Right atrium auricular region (tissue), 2 donors: ENCODE measurements at places on chromosomes 2 and 18. TPM values are rescaled to one million over a fixed set of nuclear protein-coding genes. Genes with fewer than 3 reads are reported as not detected.
A peak's percentile ranks its signal among the peaks of the same experiment; 100 is the strongest.

Gene CDK5R2
- total RNA-seq, result not detected

GRCh38 chr18:54069729-54070128, 154.7 kb downstream of the MBD2 start:
- no peaks in the 10 kb centered on the region for H3K36me3 ChIP-seq
- no peaks in the 10 kb centered on the region for H3K27me3 ChIP-seq
- no peak for DNase-seq
- no peak overlapping the region for H3K4me3 ChIP-seq
- no peak overlapping the region for H3K27ac ChIP-seq
- no peaks in the 10 kb centered on the region for H3K4me1 ChIP-seq

DNA sequence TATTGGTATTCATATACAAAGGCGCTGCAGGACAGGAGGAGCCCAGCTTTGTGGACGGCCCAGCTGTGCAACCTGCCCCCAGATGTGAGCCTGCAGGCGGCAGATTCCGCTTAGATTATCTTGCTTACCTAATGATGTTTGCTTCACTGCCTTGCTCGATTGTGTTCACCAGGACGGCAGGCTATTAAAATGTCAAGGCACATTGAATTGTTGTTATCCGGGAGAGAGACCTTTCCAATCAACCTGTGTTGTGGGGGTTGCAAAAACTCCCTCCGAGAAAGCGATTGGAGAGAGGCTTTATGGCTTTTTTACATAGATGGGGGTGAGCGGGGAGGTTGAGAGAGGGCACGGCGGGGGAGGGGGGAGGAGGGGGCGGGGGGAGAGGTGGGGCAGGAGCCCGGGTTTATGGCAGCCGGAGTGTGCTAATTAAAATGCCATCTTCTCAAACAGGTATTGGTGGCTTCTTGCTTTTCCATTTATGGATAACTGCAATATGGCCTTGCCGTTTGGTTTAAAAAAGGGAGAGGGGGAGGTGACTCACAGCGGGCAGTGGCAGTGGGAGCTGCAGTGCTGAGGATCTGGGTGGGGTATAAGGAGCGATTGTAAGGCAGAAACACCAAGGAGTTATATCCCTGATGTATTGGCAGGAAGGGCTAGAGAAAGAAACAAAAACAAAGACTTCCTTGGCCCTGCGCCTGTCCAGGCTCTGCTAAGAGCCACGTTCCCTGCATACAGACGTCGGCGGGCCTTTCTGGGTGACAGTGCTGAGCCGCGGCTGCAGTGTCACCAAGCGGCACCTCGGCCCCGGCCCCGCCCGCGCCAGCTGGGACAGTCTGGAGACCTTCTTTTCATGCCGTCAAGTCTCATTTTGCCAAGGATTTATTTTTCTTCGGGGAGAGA, 97.2 kb downstream of the INSIG2 start:
- H3K4me1 ChIP-seq, result no peaks in the 10 kb centered on the region
- H3K4me3 ChIP-seq, result peak overlapping the region; percentile 52
- H3K36me3 ChIP-seq, result no peaks in the 10 kb centered on the region
- peak overlapping the region; percentile 83 for H3K27ac ChIP-seq
- H3K27me3 ChIP-seq, result no peaks in the 10 kb centered on the region
- peak; percentile 81 for DNase-seq

Gene SLC14A1
- 23.9 TPM for total RNA-seq

DNA sequence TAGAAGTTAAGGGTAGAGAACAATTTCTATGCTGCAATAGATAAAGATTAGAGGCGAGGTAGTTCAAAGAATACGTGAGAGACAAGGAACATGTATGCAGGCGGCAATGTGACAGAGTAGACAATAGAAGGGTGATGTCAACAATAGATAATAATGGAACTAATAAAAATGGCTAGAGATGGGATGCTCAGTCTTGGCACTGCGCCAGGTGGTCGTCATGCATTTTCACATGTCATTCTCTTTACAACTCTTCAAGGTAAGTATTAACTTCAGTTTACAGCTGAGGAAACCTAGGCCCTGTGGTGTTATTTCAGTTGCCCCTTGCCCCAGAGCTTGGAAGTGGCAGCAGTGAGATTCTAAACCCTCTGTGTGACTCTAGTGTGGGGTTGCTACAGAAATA, 890.7 kb upstream of the CELF4 start:
- no peak overlapping the region for H3K27ac ChIP-seq
- no peaks in the 10 kb centered on the region for H3K4me1 ChIP-seq
- no peak overlapping the region for H3K4me3 ChIP-seq
- H3K27me3 ChIP-seq, result no peaks in the 10 kb centered on the region

- no peaks in the 10 kb centered on the region for H3K36me3 ChIP-seq
- H3K27me3 ChIP-seq, result no peaks in the 10 kb centered on the region
- H3K27ac ChIP-seq, result no peak overlapping the region
- H3K4me3 ChIP-seq, result no peak overlapping the region
- DNase-seq, result no peak
These were observed 221.0 kb downstream of the SLC8A1 start for GRCh38 chr2:40230707-40231432.

Gene CCBE1
- total RNA-seq, result 0.94 TPM

GRCh38 chr2:190996338-190996946, 17.5 kb downstream of the STAT1 start:
- H3K27me3 ChIP-seq, result no peaks in the 10 kb centered on the region
- H3K27ac ChIP-seq, result no peak overlapping the region
- no peak overlapping the region for H3K4me3 ChIP-seq
- H3K4me1 ChIP-seq, result no peaks in the 10 kb centered on the region

Gene GCG
- total RNA-seq, result not detected

Gene RIT2
- total RNA-seq, result not detected

Gene POTEJ
- total RNA-seq, result 2.6 TPM
